Effector memory CD4-positive, alpha-beta T cell (primary cell): ENCODE measurements at places on chromosomes 3 and 15.

GRCh38 chr15:70512772-70513362, 250.5 kb downstream of the UACA start:
- DNase-seq = peak; percentile 40

DNA sequence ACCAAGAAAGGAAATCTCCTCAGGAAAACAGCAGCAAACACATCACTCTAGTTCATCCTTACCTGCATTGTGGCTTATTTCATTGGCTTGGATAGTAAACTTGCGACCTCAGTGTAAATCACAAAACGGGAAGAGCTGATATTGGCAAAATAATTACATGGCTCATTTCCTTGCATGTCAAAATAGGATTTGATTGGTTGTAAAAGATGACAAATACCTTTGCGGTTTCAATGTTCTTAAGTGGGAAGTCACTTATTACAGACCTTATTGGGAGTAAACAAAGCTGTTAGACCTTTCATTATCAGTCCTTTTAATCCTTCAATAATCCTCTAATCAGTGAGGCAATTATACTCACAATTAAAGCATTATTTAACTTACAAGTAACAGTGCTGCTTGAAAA, 590.6 kb downstream of the MAGI1 start:
- DNase-seq = no peak

DNA sequence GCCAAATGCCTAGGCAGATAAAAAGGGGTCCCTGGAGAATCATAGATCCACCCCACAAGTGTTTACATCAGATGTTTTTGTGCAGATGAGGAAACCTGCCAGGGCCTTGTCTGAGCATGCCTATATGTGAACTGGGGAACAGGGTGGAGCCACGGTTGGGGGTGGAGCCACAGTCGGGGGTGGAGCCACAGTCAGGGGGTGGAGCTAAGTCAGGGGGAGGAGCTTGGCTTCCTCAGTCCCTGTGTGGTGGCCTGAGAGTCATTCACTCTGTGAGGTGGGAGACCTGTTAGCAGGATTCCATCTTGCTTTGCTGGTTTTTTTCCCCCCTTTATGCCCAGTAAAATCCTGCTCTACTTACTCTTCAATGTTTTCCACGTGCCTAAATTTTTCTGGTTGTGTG, 57.8 kb upstream of the TGFBR2 start:
- DNase-seq = no peak

DNA sequence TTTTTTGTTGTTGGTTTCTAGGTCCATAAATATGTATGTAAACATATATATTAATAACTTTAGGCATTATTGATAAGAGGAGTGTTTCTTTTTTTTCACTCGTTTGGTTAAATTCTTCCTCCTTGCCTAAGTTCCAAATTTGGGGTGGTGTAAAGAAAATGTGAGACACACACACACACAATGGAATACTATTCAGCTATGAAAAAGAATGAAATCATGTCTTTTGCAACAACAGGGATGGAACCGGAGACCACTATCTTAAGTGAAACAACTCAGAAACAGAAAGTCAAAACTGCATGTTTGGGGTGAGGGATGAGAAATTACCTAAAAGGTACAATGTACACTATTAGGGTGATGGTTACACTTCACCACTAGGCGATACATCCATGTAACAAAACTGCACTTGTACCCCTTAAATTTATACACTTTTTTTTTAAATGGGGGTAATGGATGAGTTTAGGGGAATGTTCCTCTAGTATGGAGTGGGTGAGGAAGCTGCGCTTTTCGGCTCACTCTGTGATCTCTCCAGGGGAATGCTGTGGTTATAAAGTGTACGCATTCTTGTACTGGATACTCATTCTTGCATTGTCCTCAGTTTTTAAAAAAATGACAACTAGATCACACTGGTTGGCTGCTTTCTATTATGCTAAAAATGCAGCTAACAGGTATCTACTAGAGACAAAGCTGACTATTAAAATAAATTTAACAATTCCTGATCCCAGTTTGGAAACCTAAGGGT, 50.8 kb upstream of the PPARG start:
- DNase-seq = no peak

DNA sequence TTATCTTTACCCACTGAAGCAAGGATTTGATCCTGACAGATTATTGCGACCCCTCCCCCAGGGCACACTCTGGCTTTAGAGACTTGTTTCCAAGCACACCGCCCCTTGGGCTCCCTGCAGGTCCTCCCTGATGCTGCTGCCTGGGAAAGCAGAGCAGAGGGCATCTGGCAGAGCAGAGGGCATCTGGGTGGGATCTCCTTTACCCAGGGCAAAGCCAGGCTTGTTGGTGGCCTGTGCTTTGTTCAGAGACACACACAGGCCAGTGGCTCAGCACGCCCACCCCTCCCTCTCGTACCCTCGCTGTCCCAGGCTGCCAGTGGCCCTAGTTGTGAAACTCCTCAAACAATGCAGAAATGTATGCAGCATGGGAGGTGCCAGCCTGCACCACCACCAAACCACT, 4.8 kb downstream of the KLF13 start:
- DNase-seq = no peak

DNA sequence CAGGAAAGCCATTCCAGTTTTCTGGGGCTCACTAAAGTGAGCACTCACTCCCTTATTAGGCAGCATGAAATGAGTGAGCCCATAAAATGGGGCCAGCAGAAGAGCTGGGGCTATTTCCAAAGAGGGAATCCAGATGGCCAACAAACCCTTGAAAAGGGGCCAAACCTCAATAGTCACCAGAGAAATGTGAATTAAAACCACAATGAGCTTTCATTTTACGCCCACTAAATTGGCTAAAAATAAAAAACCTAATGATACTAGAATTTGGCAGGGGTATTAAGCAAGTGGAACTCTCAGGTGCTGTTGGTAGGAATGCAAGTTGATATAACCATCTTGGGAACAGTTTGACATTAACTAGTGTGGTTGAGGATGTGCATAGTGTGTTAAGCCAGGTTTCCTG, 42.1 kb upstream of the RAF1 start:
- no peak for DNase-seq

DNA sequence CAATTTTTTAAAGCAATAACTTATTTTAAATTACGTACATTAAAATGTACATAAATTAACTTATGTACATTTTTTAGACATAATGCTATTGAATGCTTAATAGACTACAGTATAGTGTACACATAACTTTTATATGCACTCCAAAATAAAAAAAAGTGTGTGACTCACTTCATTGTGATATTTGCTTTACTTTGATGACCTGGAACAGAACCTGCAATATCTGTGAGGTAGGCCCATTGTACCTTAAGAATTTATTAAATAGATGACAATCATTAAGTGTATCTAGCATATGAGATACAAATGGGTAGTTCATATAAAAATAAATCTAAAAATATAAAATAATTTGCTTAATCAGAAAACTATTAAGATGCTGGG, 276.7 kb downstream of the NFKBIZ start:
- DNase-seq = no peak

DNA sequence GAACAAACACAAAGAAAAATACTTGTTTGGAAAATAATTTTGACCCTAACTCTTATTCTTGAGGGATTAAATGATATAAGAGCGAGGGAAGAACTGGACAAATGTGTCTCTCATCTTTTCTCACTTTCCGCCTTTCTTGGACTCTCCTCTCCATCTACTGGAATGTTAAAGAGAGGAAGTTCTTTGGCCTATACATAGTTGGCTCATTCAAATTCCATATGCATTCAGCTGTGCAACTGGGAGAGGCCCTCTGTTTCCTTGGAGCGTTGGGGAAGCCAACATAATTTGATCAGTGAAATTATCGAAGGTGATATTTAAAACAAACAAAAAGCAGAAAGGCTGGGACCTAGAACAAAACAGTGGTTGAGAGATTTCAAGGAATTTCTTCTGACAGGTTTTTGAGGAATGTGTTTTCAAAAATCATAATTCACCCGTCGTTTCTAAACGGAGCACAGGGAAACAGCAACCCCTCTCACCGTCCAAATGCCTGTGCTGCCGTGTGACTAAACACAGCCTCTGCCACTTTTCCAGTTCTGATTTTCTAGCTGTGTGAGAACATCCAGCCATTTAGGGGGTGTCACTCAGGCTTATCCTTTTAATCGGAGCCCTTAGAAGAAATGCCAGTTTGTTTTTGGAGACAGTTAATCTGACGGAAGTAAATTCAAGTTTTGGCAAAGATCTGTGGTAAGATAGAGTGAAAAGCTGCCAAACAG, 489.9 kb downstream of the SOX2 start:
- no peak for DNase-seq

DNA sequence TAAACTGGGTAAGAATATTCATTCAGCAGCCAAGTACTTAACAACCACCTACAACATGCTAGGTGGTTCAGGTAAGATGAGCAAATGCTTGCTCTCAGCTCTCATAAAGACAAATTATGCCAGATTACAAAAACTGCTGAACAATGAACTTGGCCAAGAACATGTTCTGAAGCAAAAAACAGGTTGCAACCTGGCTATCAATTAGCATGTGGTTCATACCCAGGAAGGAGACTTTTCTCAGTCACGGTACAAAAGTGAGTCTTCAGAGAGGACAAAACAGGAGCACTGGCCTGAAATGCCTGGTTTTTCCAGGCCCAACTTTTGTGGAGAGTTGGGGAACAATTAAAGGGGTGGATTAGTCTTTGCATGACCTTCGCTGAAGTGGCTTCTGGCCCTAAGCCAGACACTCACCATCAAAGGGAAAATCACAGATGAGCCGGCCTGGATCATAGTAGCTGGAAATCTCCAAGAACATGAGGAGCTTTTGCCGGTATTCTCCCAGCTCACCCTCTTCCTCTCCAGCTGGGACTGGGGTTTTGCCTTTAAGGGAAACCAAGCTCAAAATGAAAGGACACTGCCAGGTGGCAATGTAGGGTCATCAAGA, 7.6 kb upstream of the PLA2G4F start:
- no peak for DNase-seq

- no peak for DNase-seq
These were observed 51.2 kb downstream of the SETD5 start for GRCh38 chr3:9448643-9449042.

GRCh38 chr15:70493376-70493775, 270.0 kb downstream of the UACA start:
- DNase-seq = no peak

GRCh38 chr15:41169781-41170180, 53.7 kb upstream of the INO80 start:
- DNase-seq = no peak

- no peak for DNase-seq
These were observed 233.3 kb downstream of the OPA1 start for GRCh38 chr3:193826159-193826795.

GRCh38 chr3:172352786-172353185, 95.5 kb downstream of the GHSR start:
- no peak for DNase-seq

GRCh38 chr3:73046195-73046594, 15.3 kb upstream of the EBLN2 start:
- DNase-seq = no peak

- DNase-seq = peak; percentile 56
These were observed 560 bp downstream of the ST6GAL1 start for GRCh38 chr3:186930641-186931531.

- no peak for DNase-seq
These were observed 360.1 kb downstream of the SHQ1 start for GRCh38 chr3:72487946-72488737.

GRCh38 chr3:50534681-50535330, 31.4 kb upstream of the CACNA2D2 start:
- DNase-seq = no peak

DNA sequence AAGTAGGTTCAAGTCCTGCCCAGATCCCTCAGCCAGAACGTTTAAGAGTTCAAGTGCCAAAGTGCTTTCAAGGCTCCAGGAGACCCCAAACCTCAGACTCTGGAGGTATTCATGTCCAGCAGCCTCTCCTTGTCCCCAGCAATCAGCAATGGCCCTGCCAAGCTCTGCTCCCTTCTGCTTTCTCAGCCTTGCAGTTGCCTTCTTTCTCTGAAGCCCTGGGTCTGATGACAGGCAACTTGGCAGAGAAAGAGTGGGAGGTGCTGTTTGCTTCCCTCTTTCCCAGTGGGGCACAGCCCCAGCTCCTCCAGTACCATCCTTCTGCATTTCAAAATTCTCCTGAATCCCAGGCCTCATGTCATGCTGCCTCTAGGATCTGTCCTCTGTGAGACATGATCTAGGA, 40.2 kb downstream of the ATP2B2 start:
- no peak for DNase-seq

- no peak for DNase-seq
These were observed 61.4 kb upstream of the IMPG2 start for GRCh38 chr3:101381809-101382208.

DNA sequence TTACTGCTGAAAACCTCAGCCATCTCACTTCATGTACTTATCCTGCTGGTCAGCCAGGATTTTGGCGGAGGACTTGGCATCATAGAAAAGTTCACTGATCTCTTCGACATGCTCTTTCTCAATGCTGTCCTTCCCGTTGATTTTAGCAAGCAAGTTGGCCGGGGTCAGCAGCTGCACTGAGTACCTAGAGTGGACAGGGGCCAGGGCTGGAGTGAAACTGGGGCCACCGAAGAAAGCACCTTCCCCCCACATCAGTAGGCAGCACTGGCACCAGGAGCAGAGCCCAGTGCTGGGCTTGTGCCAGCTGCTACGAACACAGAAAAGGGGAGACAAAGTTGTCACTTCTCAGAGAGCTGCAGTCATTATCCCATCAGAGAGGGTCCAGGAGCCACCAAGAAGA, 29.0 kb downstream of the SEC61A1 start:
- DNase-seq = no peak

DNA sequence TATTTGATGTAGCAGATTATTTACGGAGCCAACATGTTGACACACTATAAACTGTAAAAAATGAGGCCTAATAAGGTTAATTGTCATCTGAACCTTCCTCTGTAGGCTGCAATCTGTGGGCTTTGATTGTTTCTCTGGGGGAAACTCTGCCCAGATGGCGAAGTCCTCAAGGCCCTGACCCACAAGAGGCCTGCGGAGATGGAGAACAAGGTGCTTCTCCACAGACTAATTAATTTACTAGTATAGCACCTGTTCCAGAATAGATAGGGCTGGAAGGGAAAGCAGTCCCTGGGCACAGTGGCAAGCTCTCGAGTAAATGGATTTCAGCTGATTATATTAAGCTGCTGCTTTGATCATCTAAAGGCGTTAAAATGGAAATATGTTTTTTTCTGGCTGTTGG, 338.8 kb upstream of the DNAJC19 start:
- no peak for DNase-seq

DNA sequence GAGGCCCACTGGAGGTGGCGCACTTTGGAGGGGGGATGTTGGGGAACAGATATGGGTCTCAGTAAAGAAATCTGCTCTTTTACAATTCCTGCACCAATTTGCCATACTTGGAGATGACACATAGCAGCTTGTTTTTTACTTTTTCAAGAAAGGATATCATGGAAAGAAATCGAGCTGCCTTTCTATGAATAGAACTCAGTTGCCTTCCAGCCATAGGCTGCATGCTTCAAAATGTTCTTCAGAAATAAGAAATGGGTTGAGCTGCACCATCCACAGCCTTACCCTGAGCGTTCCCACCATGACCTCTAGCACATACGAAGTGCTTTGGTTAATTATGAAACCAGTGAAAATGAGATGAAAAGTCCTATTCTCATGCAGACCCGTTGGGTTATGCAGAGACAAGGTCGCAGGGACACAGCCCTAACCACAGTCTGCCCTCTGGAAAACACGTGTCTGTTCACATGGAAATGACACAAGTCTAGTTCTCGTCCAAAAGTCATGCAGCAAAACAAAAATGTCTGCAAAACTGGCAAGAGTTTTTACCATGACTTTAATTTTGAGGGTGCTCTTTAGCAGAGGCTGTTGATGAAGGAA, 36.3 kb downstream of the NGRN start:
- DNase-seq = no peak
